ENCODE measurements at places on chromosomes 13 and 19. TPM values are rescaled to one million over a fixed set of nuclear protein-coding genes. Genes with fewer than 3 reads are reported as not detected.

RLN3 gene
- total RNA-seq = not detected

GPR4 gene
- total RNA-seq = 10.5 TPM

ARHGAP45 gene
- total RNA-seq = 83.5 TPM

GRCh38 chr19:41670755-41671154 lies 17.3 kb downstream of the CEACAM7 start:
- no peak for DNase-seq
- H3K4me1 ChIP-seq = no peaks in the 10 kb centered on the region
- peaks cover 21% of the 10 kb centered on the region for H3K27me3 ChIP-seq
- H3K36me3 ChIP-seq = no peaks in the 10 kb centered on the region
- H3K27ac ChIP-seq = no peak overlapping the region

DNA sequence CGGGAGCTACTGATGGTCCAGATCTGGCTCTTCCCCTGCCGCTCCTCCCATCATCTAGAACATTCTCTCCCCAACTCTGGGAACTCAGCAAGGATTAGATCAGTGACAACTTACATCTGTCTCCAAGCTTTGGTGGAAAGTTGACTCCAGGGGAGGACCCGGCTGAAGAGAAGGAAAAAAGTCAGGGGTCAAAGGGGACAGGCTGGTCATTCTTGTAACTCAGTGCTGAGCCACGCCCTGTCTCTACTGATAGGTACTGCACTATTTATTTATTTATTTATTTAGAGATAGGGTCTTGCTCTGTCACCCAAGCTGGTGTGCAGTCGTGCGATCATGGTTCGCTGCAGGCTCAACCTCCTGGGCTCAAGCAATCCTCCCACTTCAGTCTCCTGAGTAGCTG lies 14.3 kb downstream of the PLEKHA4 start:
- no peak for DNase-seq
- no peaks in the 10 kb centered on the region for H3K4me1 ChIP-seq
- no peaks in the 10 kb centered on the region for H3K27me3 ChIP-seq
- no peak overlapping the region for H3K4me3 ChIP-seq
- H3K36me3 ChIP-seq = peaks cover 8% of the 10 kb centered on the region

All from lower lobe of right lung (tissue), 2 donors.